ENCODE measurements at places on chromosomes 4 and X.

- no peak for DNase-seq
Measured at GRCh38 chrX:153592966-153593688, 5.8 kb downstream of the CCNQ start.

GRCh38 chr4:101145021-101145420 lies 202.3 kb downstream of the PPP3CA start:
- DNase-seq = no peak

DNA sequence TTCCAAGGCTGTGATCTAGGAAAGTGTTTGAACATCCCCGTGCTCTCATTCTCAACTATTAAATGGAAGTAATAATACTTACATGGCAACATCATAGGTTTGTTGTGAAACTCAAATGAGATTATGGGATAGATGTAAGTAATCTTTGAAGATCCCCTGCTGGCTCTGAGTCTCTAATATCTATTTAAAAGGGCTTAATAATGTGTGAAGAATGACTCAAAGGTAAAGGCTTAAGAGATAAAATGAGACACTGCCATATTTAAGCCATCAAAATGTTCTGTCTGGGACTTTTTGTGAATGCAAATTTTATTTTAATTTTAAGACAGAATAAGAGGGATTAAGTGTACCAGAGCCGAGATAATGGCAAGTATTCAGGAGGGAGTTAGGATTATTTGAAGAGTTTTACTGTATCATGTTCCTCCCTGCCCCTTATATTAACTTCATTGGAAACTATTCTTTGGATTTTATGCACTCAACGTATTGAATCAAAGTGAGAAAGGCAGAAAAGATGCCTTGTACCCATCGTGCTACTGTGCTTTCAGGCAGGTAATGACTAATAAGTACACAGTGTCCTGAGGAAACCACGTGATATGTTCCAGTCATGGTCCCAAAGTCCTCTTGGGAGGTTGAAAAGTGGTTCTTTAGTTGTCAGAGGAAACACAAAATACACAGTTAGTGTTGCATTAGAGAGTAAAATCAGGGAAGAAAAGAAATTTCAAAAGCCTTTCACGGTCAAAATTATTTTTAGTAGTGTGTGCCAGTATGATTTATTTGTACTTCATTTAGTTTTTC lies 192.4 kb downstream of the RBM46 start:
- DNase-seq = no peak

- no peak for DNase-seq
Measured at GRCh38 chrX:151513472-151513871, 50.0 kb upstream of the PASD1 start.

DNA sequence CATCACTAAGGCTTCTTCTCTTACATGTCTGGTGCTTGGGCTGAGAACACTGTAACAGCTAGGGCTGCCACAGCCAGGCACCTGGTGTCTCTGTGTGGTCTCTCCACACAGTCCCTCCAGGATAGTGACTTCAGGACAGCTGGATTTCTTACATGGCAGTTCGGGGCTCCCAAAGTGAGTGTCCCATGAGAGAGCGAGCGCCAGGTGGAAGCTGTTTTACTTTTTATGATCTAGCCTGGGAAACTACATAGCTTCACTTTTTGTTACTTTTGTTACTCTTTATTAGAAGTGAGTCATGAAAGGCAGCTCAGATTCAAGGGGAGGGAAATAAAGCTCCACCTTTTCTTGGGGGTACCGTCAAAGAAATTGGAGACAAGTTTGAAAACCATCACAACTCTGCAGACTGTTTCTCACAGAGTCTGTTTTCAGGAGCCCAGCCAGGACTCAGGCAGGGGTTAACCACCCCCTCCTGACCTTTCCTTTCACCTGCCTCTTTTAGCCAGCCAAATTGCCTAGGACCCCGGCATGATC lies 373.0 kb downstream of the MID1IP1 start:
- no peak for DNase-seq

DNA sequence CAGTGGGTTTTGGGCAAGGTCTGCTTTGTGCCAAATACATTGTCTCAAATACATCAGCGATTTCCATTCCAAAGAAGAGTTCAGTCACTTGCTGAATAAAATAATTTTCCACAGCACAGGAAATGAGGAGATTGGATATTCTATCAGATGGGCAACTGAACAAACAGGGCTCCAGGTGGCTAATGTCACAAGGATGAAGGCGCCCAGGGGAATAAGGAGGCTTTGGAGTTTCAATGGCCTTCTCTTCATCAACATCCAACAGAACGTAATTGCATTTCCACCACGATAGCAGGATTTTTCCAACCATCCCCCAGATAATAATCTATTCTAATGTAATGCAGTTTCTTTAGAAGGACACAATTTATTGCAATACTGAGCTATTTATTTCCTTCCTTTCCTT lies 104.7 kb upstream of the KLHL13 start:
- DNase-seq = no peak

- no peak for DNase-seq
Measured at GRCh38 chr4:112130906-112131305, 14.3 kb upstream of the FAM241A start.

DNA sequence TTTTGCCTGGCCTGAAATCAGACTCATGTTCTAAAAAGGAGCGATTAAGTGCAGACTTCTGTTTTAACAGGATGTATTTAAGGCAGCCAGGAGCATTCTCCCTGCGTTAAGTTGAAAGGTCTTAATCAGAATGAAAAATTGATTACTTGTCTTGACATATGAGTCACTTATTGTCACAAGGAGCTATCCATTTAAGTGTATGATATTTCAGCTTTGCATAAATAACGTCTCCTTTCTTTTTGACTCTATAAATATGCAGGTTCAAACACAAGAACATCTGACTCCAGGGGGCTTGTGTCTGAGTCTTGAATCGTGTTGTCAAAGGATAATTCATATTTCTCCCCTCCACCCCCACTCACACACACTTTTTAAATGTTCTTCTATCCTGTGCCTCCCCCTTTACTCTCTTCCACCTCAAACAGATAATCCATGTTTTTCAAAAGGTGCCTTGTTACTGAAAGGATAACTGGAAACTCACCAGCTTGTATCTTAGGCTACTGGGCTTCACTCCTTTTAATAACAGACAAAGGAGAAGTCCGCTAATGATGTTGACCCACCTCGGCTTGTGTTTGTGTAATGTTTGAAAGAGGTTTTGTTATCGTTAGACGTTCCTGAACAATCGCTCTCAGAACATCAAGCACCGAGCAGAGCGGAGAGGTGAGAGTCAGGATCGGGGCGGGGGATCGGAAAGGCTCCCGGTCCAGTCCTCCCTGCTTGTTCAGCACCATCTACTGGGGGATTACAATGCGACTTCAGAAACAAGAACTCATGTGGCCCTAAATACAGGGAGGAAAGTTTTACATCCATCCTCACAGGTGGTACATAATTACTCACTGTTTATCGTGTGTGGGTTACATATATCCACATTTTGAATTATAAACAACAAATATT lies 107.5 kb upstream of the RPL34 start:
- DNase-seq = no peak

GRCh38 chr4:80259012-80259411 lies 7.5 kb upstream of the FGF5 start:
- DNase-seq = no peak

- DNase-seq = no peak
Measured at GRCh38 chrX:16882169-16882568, 12.0 kb upstream of the RBBP7 start.

- DNase-seq = no peak
Measured at GRCh38 chrX:110153896-110154295, 151.0 kb downstream of the TMEM164 start.

DNA sequence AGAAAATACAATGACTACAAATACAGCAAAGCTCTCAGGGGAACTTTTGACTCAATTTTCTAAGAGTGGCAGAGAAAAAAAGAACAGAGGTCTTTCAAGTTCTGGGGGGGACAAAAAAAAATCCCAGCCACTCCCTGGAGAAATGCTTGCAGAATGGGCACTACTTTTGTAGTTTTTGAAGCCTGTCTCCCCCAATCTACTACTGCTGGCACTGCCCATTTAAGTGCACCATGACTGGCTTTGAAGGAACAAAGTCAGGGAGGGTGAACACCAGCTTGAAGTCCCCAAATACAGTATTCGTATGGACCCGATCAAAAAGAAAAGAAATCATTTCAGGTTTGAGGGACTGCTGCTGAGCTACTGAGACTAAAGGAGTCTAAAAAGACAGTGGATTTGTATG lies 1824.4 kb downstream of the ARAP2 start:
- no peak for DNase-seq

DNA sequence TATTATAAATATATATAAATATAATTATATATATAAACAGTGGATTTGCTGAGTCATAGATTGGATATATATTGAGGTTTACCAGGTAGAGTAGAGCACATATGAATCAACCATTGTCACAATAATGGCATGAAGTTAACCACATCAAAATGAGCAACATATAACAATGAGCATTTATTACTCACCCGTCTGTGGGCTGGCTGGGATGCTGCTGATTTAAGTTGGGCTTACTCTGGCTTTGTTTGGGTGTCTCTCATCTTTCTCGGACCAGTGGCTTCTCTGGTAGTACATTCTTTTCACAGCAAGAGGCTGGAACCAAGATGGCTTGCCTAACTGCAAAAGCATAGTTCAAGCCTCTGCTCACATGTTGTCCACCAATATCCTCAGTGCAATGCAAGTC lies 111.7 kb upstream of the TAPT1 start:
- no peak for DNase-seq

DNA sequence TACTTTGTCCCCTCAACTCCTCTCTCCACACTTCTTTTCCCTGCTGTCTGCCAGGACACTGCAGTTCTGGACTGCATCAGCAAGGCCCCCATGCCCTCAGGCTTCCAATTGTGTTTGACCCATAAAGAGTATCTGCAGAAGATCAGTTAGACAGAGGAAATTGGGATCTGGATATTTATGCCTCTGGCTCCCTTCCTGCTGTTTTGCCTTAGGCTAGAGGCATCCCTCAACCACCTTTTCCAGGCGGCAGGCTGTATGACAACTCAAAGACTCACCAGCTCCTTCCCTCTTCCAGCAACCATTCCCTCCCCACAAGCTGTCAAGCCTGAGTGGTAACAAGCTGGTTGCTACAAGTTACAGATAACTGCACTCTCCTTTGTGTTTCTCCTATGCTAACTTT lies 66.4 kb upstream of the NDP start:
- DNase-seq = no peak

DNA sequence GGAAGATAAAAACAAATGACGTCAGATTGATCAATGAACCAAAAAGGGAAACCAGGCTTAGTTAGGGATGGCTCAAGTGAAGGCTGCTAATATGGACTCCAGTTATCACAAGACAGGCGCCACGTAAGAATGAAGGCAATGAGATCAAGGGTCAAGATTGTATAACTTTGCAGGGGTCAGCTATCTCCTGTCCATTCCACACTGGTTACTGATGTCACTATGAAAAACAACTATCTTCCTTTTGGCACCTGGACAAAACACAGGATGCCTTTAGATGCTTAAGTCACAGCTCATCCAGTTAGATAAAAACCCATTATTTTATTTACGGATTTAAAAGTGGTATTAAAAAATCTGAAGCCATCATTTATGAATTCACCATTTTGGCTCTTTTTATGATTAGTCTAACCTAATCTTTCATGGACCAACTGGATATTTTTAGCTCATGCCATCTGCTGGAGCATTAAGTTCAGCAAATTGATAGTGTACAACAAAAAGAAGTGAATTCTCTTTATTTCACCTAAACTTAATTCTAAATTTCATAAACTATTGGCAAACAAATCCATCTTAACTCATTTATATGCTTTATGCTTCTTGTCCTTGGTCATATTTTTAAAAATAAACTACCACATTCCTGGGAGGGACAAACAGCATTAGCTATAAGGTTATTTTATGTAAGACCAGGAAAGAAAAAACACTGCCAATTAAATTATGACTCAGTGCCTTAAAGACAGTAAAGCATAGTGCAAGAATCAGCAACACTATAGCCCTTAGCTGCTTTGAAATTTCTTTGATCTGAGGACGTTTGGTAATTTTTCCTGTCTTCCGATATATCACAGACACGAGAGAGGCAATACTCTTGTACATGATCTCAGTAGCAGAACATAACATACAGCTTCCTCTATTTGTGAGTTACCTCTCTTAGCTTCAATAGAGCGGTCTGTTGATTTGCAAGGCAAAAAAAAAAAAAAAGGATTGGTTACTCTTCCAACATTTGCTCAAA lies 27.0 kb downstream of the DHX15 start:
- DNase-seq = no peak

DNA sequence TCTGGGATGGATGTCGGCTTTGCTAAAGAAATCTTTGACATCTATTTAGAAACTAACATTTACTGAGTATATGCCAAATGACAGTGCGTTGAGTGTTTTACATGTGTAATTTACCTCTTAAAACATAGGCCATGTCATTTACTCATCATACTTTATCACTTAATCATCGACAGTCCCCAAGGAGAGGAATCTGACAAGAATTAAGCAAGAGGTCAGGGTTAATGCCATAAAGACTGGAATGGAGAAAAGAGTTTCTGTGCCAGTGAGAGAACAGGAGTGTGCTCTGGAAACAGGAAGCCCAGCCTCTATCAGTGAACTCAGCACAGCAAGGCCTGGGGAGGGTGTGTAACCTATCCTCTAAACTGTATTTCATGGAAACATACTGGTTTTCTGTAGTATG lies 28.0 kb upstream of the AMOT start:
- DNase-seq = no peak

DNA sequence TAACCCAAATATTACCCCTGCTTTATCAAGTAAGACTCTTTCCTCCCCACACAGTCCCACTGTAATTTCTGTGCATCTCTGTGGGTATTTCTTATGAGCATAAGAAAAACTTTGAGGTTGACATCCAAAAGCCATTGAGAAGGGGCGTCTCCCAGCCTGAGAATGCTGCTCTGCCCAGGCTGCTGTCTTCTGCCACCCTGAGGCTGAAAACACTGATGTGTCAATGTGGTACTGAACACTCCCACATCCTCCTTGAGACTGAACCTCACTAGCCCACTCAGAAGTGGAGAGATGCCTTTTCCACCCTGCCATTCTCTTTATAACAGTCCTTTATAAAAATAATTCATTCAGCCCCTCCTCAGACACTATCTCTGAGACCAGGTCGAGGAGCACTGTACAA lies 120.8 kb downstream of the SMIM20 start:
- DNase-seq = no peak

GRCh38 chr4:139171876-139172691 lies 4.9 kb downstream of the ELF2 start:
- DNase-seq = no peak

DNA sequence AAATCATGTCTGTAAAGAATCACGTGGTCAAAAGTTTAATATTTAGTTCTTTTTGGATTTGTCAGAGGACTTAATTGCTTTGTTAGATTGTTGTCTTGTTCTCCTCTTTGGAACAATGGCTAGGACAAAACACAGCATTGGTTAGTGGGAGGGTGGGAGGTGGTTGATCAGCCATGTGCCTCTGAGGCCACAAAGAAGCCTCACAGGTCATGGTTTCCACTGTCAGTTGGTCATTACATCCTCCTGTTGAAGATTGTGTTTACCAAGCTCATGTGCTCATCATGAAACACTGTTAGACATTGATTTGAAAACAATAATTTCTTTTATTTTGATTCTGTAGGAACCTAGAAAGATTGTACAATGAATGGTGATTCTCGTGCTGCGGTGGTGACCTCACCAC lies 31.9 kb downstream of the ADD1 start:
- DNase-seq = no peak
